ENCODE measurements at places on chromosomes 3 and 15. TPM values are rescaled to one million over a fixed set of nuclear protein-coding genes. Genes with fewer than 3 reads are reported as not detected.
A peak's percentile ranks its signal among the peaks of the same experiment; 100 is the strongest.

- DNase-seq: peak; percentile 10
Observed at GRCh38 chr3:81393251-81393650, 368.2 kb downstream of the GBE1 start.

GRCh38 chr3:13200465-13200864 is 127.2 kb upstream of the IQSEC1 start:
- DNase-seq: no peak

- no peak for DNase-seq
Observed at GRCh38 chr3:150080058-150080730, 109.5 kb upstream of the PFN2 start.

DNA sequence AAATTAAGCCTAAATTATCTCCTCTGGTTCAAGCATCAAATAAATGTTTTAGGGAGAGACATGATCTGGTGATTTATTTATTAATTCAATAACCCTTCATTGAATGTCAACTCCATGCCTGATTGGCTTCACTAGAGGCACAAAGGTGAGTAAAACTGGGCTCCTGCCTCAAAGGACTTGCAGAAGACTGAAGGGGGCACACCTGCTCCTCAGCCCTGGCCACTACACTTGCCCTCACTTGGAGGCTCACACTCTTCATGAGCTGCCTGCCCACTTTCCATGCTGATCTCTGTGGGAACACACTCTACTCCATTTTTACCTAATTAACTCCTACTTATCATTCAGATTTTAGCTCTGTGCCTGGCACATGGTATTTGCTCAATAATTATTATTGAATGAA is 84.4 kb upstream of the KCNMB2 start:
- no peak for DNase-seq

DNA sequence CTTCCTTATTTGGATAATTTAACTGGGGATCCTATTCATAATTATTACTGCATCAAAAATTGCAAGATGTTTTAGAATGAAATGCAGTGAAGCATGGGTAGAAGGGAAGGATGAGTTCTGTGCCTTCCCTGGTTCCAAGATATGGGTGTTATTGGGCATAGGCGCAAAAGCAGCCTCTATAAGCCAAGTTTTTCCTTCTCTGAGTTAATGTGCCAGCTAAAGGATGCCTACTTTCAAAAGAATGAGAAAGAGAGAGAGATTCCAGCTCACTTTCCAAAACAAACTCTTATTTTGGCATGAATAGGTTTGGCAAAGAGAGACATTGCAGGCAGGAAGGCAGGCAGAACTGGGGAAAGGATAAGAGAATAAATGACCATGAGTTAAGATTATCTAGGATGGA is 270.2 kb downstream of the TAFA4 start:
- no peak for DNase-seq

GRCh38 chr15:63906266-63906584 is 72.5 kb upstream of the HERC1 start:
- no peak for DNase-seq

GRCh38 chr3:14110699-14111098 is 14.0 kb downstream of the CHCHD4 start:
- DNase-seq: peak; percentile 36

- DNase-seq: no peak
Observed at GRCh38 chr3:160953686-160954085, 151.5 kb downstream of the B3GALNT1 start.

GRCh38 chr3:138694287-138695007 is 85.9 kb downstream of the FAIM start:
- DNase-seq: peak; percentile 98

DNA sequence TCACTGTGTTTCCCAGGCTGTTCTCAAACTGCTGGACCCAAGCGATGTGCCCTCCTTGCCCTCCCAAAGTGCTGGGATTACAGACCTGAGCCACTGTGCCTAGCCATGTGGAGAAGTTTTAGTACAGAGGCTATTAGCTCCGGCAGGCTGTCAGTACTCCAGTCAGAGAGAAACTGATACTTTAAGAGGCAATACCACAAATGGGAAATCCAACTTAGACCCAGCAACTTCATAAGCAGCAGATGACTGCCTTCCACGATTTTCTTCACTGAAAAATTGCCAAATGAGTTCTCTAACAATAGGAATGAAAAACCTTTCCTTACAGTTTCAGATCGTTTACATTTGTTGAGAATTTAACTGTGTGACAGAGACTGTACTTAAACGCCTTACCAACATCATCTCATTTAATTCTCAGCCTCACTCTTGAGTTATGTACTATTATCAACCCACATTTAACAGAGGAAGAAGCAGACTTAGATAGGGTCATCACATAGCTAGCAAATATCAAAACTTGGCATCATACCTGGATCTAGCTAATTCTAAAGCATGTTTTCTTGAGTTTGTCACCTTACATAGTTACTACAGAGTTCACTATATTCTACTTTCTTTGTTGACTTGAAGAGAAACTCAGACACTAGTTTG is 127.4 kb downstream of the TCF12 start:
- DNase-seq: no peak

GRCh38 chr15:74302821-74303359 is 64.6 kb downstream of the CYP11A1 start:
- DNase-seq: peak; percentile 15

DNA sequence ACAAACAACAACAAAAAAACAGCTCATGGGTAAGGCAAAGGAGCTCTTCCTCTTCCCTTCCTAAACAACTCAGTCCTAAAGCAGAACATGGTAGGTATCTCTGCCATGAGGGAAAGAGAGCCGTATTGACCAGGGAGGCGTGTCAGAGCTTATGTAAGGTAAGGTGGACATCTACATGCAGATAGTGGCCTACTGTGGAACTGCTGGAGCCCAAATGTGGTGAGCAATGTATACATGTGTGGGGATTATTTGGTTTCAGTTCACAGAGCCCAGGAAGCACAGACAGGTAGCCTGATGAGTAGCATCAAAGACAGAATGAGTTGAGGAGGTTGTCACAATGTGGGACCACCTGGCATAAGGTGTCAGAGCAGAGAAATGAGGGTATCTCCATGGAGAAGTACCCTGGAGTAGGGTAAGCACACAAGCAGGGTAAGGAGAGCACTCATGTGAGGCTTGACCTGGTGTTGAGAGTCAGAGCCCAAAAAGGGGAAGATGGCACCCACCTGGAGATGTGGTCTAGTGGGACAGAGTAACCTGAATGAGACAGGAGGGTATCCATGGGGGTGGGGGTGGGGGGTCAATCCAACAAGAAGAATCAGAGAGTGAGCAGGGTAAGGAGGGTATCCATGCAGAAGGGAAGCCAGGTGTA is 45.5 kb downstream of the DENND6A start:
- no peak for DNase-seq

- no peak for DNase-seq
Observed at GRCh38 chr3:138939561-138940241, 7.2 kb downstream of the FOXL2 start.

GRCh38 chr3:146881356-146881755 is 276.2 kb upstream of the PLSCR5 start:
- no peak for DNase-seq

GRCh38 chr3:69149586-69149985 is 27.2 kb upstream of the LMOD3 start:
- no peak for DNase-seq

DNA sequence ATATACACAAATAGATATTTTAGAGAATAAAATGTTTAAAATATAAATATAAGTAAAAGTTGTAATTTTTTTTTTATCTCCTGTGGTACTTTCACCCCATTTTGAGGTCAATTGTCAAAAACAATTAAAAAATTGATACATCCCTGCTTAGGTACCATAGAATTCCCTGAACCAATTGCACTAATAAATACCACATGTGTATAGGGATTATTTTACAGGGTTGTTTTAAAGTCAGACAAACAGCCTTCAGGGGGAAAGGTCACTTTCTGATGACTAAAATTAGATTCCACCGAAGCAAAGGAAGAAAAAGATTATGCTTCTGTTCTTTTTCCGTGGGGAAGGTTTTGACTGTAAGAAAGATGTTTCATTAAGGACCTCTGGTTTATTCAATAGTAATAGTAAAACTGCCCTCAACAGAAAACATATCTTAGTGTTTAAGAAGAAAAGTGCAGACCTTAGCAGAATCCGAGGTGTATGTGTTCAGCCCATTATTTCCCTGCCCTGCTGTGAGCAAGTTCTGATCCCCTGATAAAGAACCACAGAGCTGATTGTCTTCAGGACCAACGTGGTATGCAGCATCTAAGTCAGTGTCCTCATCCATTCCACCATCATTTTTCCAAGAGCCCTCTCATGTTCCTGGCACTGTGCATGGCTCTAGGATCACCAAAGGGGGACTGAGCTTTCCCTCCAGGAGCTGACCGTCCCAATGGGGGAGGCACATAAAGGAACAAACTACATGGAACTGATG is 132.9 kb upstream of the IL12A start:
- no peak for DNase-seq

GRCh38 chr3:127763816-127764215 is 58.5 kb downstream of the MGLL start:
- no peak for DNase-seq

GRCh38 chr15:51731549-51732267 is 5.7 kb downstream of the LYSMD2 start:
- DNase-seq: peak; percentile 64

DNA sequence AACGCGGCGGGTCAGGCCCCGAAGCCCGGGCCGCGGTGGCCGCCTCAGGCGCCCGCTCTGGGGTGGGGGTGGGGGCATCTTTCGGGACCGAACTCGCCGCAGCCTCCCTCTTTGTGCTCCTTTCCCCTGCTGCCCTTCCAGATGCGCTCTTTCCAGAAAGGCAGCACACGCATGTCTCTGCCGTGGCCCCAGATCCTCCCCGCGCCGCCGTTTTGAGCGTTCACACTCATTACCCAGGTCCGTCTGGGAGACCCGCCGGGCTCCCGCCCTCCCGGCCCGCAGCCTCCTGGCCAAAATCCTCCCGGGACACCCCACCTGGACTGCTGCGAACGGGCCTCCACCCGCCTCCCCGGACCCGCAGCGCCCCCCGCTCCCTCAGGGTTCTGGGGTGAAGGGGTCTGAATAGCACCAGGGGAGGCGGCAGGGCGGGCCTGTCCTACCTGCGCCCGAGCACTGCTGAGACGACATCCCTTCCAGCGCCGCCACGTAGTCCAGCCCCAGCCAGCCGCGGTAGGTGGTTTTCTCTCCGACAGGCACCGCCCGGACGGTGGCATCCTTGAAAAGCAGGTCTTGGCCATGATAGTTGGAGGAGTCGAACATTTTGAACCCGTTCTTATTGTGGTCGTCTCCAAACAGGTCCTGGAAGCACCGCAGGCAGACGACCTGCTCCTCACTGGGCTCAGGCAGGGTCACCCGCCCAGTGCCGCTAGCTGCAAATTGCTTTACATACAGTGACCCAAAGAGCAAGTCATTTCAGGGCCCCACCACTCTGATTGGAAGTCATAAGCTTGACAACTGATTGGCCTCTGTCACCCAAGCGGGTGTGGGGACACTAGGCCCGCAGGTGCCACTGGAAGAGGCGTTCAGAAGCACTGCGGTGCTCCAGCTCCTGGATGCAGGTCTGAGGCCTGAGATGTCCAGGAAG is 25.9 kb downstream of the MELTF start:
- no peak for DNase-seq

GRCh38 chr15:72933976-72934375 is 118.3 kb upstream of the NEO1 start:
- no peak for DNase-seq

- peak; percentile 90 for DNase-seq
Observed at GRCh38 chr3:172334671-172335207, 113.5 kb downstream of the GHSR start.

DNA sequence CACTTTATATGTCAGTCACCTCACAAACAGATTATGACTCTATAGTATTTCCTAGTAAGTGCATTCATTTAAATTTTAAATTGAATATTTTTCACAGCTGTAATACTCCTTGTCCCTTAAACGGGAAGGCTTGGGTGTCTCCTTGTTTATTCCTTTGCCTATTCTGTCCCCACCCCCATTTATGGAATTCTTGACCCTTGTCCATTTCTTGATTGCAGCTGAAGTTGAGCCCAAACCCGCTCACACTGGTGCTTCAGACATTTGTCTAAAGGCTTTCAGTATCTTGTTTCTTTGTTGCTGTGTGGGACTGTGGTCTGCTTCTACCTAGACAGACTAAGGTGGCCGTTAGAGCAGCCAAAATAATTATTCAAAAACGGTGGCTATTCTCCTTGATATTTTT is 449.7 kb downstream of the FOXP1 start:
- no peak for DNase-seq

DNA sequence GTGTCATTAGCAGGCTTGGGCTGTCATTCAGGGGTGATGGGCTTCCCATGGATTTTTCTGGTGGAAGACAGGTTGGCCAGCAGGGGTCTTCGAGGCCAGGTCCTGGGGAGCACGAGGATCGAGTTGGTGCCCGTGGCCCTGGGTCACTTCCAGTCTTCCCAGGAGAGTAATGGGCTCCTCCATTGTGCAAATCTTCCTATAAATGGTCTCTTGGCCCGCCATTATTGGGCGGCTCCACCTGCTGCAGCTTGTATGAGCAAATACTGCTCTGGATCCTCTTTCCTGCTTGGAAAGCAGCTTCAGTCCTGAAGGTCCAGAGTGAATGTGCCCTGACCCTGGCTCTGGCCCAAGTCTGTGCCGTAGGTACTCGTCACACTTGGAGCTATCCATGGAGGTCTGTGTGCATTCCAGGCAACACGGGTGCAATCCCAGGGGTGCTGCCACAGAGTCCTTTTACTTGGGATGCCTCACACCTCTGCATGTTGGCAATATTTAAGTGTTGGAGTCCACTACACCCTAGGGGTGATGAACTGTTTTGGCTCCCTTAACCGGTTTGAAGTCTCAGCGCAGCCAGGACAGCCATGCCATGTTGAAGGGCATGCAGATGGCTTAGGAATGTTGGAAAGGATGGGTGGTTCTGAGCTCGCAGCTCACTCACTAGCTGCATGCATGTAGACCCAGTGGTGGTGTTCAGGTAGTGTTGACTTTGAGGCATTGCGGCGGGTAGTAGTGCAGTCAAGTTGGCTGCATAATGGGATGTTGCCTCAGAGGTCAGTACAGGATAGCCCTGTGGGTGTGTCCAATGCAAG is 97.6 kb downstream of the SNRPN start:
- DNase-seq: no peak

DNA sequence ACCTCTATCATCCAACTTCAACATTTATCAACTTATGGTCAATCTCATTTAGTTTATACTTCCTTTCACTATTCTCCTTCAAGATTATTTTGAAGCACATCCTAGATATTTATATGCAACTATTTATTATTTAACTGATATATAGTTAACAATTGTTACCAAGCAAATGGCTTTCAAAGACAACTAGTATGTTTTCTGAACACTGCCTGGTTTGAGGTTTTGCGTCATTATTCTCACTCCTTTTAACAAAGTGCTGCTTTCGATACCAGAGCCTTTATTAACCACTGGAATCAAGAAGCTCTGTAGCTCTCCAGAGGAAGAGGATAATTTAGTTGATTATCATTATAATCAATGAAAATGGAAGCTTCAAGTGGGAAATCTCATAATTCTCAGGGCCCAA is 19.6 kb downstream of the ZIC1 start:
- DNase-seq: no peak

GRCh38 chr3:140273542-140274195 is 338.7 kb downstream of the CLSTN2 start:
- DNase-seq: no peak

- peak; percentile 33 for DNase-seq
Observed at GRCh38 chr3:134486577-134487041, 752 bp downstream of the CEP63 start.

The PPARG gene
- total RNA-seq: 11.1 TPM

The CCR9 gene
- not detected for total RNA-seq

The GHSR gene
- total RNA-seq: not detected

The OXTR gene
- total RNA-seq: 6.9 TPM

The MST1 gene
- 2.3 TPM for total RNA-seq

The TGFBR2 gene
- total RNA-seq: 258 TPM

The GPR176 gene
- 97.2 TPM for total RNA-seq

The CEMIP gene
- 0.52 TPM for total RNA-seq

The TMEM115 gene
- 64.8 TPM for total RNA-seq

The COL8A1 gene
- 241 TPM for total RNA-seq

The LMAN1L gene
- total RNA-seq: not detected

The SCN11A gene
- under 0.01 TPM for total RNA-seq

The XCR1 gene
- total RNA-seq: not detected

Measured in renal cortical epithelial cell (primary cell).